ENCODE measurements at places on chromosomes 5 and 9.

DNA sequence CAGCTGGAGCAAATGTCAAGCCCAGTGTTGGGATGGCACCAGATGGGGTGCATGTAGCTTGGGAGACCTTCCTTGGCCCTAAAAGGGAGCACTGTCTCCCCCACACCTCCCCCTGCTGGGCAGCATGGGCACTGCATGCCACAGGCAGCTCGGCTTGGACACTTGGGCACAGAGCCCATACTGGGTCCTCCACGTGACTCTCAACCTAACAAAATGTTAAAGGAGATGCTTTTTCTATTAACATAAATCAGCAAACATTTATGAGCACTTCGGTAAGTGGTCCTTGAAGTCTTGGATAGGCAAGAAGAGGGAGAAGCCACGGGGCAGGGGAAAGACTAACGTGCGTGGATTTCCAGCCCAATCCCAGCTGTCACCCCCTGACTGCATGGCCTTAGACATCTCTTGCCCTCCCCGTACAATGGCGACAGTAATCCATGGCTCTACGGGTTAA is 23.9 kb upstream of the MAPK9 start:
- peak; percentile 88 for DNase-seq

GRCh38 chr5:135367076-135367475 is 32.0 kb downstream of the MACROH2A1 start:
- DNase-seq: no peak

DNA sequence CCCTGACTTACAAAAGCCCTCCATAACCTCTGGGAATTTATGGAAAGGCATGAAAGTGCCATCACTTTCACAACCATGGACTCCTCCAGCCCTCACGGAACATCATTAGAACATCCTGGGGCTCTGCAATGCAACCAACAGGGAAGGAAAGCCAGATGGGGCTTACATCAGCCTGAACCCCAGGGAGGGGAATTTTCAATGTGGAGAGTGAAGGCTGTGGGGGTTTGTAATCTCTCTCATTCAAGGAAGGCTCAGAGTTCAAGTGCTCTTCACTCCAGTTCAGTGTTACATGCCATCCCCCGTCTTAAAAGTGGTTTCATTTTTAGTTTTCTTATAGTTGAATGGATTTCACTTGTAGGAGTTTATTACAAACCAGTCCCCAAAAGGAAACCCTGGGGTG is 5.7 kb downstream of the SPRY4 start:
- DNase-seq: no peak

DNA sequence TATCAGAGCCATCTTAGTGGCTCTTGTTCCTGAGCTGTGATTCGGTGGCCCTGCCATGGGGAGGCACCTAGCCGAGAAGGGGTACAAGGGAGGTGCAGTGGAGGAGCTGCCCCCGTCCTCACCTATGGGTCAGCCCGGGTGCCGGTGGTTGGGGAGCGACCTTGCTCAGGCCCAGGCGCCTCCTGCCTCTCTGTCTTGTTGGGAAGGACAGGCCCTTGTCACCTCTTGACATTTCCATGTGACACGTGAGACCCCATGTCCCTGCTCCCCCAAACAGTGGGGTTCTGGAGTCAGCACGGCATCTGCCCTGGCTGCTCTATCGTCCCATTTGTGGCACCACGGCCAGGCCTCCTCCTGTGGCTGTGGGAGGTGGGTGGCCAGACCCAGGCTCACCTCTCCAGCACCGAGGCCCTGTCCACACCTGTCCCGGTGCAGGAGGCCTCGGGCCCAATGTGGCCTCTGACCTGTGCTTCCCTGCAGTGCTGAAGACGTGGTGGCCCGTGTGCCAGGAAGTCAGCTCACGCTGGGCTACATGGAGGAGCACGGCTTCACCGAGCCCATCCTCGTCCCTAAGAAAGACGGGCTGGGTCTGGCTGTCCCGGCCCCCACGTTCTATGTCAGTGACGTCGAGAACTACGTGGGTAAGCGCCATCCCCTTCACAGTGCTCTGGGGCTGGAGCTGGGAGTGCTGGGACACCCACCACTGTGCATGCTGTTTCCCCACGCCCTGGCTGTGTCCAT is 68.9 kb downstream of the PHF2 start:
- no peak for DNase-seq

DNA sequence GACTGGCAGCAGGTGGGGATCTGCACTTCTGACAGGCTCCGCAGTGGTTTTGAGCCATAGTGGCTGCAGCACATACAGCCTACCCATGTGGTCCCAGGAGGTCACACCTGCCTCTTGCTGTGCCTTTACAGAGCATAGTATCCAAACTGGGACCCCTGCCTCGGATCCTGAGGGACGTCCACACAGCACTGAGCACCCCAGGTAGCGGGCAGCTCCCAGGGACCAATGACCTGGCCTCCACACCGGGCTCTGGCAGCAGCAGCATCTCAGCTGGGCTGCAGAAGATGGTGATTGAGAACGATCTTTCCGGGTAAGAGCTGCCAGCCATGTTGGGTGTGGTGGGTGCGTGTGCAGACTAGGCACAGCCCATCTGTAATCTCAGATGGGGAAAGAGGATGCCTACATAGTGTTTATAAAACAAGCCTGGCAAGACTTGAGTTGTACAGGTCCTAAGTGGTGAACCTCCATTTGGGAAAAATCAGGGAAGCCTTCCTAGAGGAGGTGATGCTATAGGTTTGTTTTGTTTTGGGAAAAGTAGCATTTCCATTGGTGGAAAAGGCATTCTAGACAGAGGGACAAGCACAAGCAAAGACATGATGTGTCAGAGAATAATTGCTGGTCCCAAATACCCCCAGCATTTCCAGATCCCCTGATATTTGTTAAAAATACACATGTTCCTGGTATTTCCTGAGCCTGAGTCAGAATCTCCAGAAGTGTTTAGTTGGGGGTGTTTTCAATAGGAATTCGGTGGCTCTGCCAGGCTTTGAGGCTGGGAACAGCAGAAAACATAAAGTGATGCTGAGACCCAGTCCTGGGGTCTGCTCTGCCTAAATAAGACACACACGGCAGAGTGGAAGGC is 119.2 kb downstream of the DAB2IP start:
- DNase-seq: no peak

GRCh38 chr5:120464627-120465435 is 731 bp downstream of the PRR16 start:
- DNase-seq: peak; percentile 56

DNA sequence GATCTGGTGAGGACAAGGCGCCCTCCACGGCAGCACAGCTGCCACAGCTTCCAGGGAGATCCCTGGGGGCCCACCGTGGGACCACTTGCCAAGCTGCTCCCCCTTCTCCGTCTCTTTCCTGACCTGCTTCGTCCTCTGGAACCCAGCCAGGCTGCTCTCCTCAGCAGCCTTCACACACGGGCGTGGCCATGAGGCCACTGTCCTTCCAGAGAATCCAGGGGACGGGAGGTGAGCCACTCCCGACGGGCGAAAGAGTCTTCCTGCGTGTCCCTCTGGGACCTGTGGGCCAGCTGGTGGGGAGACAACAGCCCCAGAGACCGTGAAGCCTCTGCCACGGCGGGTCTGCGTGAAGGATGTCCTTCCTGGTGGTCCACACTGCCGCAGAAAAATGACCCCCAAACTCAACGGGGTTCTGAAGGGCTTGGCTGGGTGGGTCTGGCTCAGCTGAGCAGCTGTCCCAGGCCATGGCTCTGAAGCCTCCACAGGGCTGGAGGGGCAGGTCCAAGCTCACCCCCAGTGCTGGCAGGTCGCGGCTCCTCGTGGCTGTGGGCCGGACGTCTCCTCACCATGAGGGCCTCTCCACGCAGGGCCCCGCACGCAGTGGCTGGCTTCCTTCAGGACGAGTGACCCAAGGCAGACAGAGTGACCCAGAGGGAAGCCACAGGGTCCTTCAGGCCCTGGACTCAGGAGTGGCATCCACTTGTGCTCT is 47.4 kb upstream of the NKD2 start:
- DNase-seq: peak; percentile 45

- no peak for DNase-seq
Measured at GRCh38 chr9:8430945-8431344, 631.4 kb upstream of the DMAC1 start.

- no peak for DNase-seq
Measured at GRCh38 chr9:7239708-7240107, 481.9 kb downstream of the KDM4C start.

- no peak for DNase-seq
Measured at GRCh38 chr9:15714746-15715145, 161.9 kb downstream of the CCDC171 start.

- DNase-seq: peak; percentile 47
Measured at GRCh38 chr5:59034498-59035186, 451.8 kb downstream of the RAB3C start.

GRCh38 chr9:122248448-122248865 is 16.2 kb downstream of the RBM18 start:
- DNase-seq: no peak

DNA sequence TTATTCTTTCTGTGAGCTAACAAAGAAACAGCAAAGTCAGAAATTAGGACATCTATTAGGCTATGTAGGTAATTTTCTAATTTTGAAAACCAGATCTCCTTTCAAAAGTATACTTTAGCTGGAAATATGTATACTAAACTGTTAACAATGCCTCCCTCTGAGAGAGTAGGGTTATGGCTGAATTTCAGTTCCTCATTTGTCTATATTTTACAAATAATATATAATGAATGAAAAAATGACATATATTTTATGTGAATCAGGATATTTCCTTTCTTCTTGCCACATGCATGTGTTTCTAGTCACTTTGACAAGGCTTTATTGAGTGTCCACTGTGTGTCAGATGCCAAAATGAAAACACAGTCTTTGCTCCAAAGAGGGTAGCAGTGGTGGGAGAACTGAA is 15.4 kb downstream of the HACD4 start:
- no peak for DNase-seq

DNA sequence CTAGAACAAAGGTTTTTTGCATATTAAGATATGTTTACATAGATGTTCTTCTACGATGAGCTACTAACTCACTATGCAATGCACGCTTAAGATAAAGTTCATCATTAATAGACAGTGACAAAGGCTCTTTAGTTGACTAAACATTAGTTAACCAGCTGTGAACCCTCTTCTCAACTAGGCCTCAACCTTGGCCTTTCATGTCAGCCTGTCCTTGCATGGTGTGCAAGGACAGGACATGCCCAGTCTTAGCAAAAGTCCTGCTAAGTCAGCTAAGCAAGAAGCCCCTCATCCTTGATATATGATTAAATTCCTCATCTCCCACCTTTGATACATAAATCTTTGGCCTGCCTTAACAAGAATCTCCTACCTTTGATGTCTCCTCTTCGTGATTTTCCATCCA is 50.9 kb downstream of the PLPP1 start:
- DNase-seq: no peak

GRCh38 chr5:18736051-18736398 is 1101.8 kb downstream of the TAF11L14 start:
- DNase-seq: no peak

- DNase-seq: no peak
Measured at GRCh38 chr5:166436872-166437271, 1854.6 kb upstream of the WWC1 start.

GRCh38 chr5:140806834-140807775 is at the start of gene PCDHA4:
Gene PCDHA4 (plus strand): TSS chr5:140807068.
- DNase-seq: peak; percentile 80

DNA sequence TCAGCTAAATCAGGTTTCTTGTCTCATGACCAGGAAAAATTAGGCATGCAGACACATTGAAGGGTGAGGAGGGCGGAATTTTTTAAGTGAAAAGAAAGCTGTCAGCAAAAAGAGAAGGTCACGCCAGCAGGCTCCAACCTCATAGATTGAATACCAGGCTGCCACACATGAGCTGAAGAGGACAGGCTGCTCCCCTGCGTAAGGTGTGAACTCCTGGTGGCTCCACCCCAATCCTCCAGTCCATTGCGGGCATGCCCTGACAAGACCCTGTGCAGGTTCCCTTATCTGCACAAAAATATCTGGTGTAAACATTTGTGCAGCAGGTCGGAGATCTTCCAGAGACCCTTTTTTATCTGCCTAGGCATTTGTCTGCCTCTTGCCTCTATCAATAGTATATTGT is 22.9 kb upstream of the TEX10 start:
- DNase-seq: no peak
